Kidney epithelial cell (primary cell): ENCODE measurements at places on chromosomes 1 and 21. TPM values are rescaled to one million over a fixed set of nuclear protein-coding genes. Genes with fewer than 3 reads are reported as not detected.

Gene PCSK9
- 4.5 and 6.8 TPM in 2 replicates for total RNA-seq

Gene MYOC
- not detected in 2 replicates for total RNA-seq

Gene USP21
- 10.5 and 12.6 TPM in 2 replicates for total RNA-seq

Gene COL11A1
- 0.38 and 0.48 TPM in 2 replicates for total RNA-seq

Gene AP4B1
- total RNA-seq = 9.2 and 9.7 TPM in 2 replicates

Gene SHISA4
- 22.6 and 30.0 TPM in 2 replicates for total RNA-seq

Gene OR2T33
- total RNA-seq = not detected in 2 replicates

Gene NCMAP
- 1.2 and 1.5 TPM in 2 replicates for total RNA-seq

Gene KCNA3
- total RNA-seq = 0.04 TPM in 1 of 2 replicates, not detected in the other

Gene ADORA3
- total RNA-seq = not detected in 2 replicates

Gene SLAMF6
- total RNA-seq = not detected in 2 replicates

Gene GBP6
- 0.21 and 1.1 TPM in 2 replicates for total RNA-seq

Gene TIAM1
- total RNA-seq = 6.5 and 6.7 TPM in 2 replicates

Gene GNB1
- total RNA-seq = 257 and 261 TPM in 2 replicates

Gene BLZF1
- total RNA-seq = 30.5 and 33.0 TPM in 2 replicates

Gene PEX19
- 43.8 and 45.8 TPM in 2 replicates for total RNA-seq

Gene OR2L3
- 0.08 TPM in 1 of 2 replicates, not detected in the other for total RNA-seq

Gene NBPF4
- total RNA-seq = not detected in 2 replicates
